ENCODE measurements at places on chromosomes 4 and X. TPM values are rescaled to one million over a fixed set of nuclear protein-coding genes. Genes with fewer than 3 reads are reported as not detected.

- DNase-seq: no peak
These were observed 72.8 kb upstream of the CAMK2D start for GRCh38 chr4:113834298-113834697.

- DNase-seq: no peak
These were observed 816 bp downstream of the NMU start for GRCh38 chr4:55635282-55635681.

- DNase-seq: no peak
These were observed 69.4 kb downstream of the ARX start for GRCh38 chrX:24946369-24946768.

DNA sequence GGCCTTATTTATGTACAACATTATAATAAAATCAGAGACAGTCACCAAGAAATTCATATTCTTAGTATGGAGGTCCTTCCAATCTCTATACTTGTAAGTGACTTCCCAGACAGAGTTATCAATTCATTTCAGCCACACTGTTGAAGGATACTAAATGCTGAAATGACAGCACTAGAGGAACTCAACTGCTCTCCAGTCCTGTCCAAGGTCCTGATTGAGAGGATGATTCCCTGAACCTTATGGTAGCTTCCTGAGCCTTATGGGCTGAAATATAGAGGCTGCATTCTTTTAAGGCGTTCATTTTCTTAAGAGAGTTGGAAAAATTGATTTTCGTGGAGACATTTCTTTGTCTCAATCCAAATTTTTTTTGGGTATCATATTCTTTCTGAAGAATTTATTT, 205.9 kb downstream of the TLL1 start:
- DNase-seq: no peak

RTL3 gene
- total RNA-seq: not detected
